ENCODE measurements at places on chromosomes 11 and 22.

GRCh38 chr11:18264035-18264434, 2.0 kb upstream of the SAA1 start:
- no peak for DNase-seq

DNA sequence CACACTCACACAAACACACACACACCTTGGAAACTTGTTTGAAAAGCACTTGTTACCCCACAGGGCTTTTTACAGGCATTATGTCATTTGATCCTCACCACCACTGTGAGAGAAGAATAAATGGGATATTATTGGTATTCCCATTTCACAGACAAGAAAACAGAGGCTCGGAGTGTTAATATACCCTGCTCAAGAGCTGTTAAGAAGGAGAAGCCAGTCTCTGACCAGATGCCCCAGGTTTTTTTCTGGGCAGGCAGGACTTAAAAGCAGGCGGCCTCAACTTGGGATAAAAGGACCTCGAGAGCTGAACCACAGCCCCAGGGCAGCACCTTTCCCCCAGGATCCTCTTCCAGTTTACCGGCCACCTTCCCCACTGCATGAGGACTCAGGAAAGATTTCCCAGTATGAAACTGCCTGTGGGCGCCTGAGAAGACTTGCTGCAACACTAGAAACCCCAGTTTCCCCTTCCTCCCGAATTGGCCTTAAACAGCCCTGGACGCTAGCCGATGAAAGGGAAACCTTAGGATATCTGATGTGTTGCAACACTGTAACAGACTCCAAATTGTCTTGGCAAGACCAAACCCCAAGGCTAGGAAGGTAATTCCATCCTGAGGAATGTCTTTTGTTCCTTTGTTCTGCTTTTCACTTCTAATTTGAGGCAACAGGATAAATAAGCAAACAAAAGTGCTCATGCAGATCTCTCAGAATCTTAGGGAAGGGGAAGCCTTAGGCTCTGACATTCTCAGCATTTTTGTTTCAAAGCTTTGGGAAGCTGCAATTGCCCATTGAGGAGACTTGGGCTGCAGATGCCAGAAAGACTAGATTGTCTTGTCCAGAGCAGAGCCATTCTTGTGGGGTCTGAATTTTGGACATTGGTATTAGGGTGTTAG, 173.5 kb downstream of the TRIM29 start:
- no peak for DNase-seq

DNA sequence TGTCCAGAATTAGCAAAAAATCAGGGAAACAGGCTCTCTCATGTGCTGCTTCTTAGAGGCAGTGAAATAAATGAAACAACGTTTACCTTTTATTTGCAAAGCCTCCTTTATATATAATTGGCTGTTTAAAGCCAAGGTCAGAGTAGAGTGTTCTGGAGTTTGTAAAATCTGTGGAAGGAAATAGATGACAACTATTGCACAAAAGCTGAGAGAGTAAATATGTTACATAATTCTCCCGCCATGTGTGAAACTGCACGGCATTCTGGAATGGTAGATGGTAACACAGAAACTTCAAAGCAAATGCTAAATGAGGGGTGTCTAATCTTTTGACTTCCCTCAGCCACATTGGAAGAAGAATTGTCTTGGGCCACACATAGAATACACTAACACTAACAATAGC, 51.5 kb upstream of the FGF3 start:
- DNase-seq, result no peak

- peak; percentile 3 for DNase-seq
Measured at GRCh38 chr22:17774206-17774925, at the start of gene BID. Gene BID (minus strand): TSS chr22:17774469. CDS start chr22:17750116, 24,353 bp downstream.

DNA sequence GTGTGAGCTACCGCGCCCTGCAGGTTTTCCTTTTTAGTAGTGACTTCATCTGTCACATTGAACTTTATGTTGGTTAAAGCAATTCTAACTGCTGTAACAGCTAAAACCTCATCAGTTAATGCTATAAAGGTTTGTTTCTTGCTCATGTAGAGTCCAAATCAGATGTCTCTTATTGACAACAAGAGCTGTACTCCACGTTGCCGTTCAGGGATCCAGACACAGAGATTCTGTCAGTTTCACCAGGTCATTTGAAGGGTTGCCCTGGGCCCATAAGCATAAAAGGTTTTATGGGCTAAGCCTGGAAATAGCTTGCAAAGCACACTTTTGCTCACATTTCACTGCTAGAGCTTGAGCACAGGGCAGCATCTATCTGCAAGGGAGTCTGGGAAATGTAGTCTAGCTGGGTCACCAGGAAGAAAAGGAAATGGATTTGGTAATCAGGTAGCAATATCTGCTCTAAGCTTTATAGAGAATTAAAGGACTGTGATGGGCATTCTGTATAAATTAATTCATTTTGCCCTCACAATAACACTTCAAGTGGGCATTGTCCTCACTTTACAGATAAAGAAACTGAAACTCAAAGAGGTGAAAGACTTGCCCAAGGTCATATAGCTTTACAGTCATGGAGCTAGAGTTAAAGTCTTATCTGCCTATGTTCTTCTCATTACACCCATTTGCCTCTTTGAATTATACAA, 25.2 kb upstream of the PTPRJ start:
- DNase-seq, result peak; percentile 12

- DNase-seq, result no peak
Measured at GRCh38 chr11:112889446-112889845, 71.8 kb upstream of the NCAM1 start.

- DNase-seq, result no peak
Measured at GRCh38 chr11:60059052-60059451, 2.6 kb downstream of the MS4A3 start.

DNA sequence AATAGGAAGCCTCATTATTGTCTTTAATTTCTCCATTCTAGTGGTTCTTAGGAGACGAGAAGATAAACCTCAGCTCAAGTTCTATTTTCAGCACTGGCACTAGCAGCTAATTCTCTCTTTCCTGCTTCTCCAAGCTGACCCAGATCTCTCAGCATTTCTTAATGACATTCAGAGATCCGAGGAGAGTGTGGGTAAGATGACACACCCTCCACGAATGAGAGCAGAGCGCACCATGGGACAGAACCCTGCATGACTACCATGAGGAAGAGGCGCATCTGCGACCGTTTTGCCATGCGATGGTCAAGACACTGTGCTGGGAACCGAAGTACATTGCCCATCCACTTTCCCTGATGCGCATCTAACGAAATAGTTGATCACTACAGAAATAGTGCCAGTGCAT, 241.8 kb downstream of the LARGE1 start:
- no peak for DNase-seq

GRCh38 chr11:67420646-67421429, 5.4 kb downstream of the CARNS1 start:
- peak; percentile 93 for DNase-seq

- no peak for DNase-seq
Measured at GRCh38 chr22:40347300-40347699, 1.0 kb downstream of the ADSL start.

DNA sequence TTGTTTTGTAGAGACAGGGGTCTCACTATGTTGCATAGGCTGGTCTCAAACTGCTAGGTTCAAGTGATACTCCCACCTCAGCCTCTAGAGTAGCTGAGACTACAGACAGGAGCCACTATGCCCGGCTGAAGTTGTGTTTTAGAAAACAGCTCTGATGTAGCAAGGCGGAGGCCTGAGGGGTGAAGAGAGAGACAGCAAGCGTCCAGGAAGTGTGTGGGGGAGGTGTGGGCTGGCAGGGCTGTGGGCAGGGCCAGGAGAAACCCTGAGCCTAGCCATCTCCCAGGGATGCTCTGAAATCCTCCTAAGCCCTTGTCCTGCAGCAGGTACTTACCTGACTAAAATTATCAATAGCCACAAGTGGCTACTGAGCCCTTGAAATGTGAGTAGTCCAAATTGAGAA, 16.1 kb upstream of the RPS3 start:
- DNase-seq, result no peak

DNA sequence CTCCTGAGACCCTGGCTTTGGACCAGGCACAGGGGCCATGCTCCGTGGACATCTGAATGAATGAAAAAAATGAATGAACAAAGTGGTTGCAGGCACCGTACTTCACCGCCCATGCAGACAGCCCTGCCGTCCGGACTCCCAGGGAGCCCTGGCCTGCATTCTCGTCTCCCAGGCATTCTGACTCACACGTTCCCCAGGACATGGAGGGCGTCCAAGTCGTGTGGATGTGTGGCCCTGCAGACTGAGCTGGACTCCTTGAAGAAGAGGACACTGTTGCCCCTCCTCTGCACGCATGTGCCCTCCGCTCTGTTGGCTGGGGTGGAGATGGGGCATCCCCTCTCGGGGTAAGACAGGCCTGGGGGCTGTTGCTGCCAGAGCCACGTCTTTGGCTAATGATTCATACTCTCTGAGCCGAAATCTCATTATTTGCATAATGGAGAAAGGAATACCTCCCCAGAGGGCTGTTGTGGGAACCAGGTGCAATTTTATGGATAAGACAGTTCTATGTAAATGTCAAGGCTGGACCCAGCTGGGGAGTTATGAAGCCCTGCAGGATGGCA, 49.7 kb downstream of the RTL6 start:
- no peak for DNase-seq

GRCh38 chr11:86559311-86559945, 113.0 kb downstream of the ME3 start:
- no peak for DNase-seq

DNA sequence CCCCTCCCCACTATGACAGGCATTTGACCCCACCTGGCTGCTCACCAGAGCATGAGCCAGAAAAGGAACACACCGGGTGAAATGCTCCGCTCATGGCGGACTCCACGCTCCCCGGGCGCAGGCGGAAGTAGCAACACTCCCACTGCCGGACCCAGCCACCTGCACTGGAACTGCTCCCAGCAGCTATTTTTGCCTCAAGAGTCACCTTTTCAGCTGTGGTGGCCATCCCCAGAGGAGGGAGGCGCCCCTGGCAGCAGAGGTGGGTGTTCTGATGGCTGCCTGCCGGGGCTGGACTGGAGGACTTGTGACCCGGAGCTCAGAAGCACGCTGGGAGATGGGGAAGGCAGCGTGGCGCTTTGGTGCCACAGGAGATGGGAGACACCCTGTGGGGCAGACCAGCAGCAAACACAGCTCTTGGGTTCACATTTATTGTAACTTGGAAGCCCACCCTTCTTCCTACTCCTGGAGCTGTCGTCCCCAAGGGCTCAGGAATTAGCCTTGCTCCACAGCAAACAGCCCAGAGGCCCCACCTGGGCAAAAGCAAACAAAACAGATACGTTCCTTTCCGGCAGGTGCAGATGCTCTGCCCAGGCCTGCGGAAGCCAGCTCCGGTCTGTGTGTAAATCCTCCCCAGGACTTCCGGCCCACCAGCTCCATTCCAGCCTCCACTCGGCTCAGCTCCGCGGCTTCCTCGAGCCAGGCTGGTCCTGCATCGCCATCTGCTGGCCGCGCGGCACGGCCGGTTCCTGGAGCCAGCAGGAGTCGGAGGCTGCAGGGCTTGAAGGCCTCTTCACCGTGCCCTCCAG, 3.7 kb downstream of the RPS19BP1 start:
- peak; percentile 73 for DNase-seq

GRCh38 chr11:48079596-48079995, 99.2 kb downstream of the PTPRJ start:
- no peak for DNase-seq

DNA sequence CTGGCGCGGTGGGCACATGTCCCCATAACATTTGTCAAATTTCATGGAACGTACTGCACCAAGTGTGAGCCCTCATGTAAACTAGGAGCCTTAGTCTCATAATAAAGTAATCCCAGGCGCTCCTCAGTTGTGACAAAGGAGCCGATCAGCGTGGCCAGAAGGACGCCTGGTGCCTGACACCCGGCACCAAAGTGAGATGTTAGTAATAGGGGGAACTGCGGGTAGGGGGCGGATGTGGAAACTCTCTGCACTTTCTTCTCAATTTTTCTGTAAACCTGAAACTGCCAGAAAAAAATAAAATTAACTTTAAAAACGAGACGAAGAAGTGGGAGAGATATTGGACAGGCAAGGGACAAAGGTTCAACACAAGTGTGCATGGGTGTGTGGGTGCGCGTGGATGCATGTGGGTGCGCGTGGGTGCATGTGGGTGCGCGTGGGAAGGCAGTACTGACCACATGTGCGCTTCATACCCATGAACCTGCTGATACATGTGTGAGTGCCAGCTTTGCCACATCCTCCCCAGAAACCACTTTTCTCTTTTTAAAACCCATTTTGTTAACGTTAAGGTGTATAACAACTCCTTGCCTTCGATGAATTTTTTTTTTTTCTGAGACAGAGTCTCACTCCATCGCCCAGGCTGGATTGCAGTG, 55.4 kb upstream of the LINC01488 start:
- no peak for DNase-seq

GRCh38 chr11:126111458-126112116, 48.9 kb upstream of the CDON start:
- no peak for DNase-seq

GRCh38 chr11:124207102-124207792, 24.1 kb downstream of the OR10D3 start:
- DNase-seq, result no peak

DNA sequence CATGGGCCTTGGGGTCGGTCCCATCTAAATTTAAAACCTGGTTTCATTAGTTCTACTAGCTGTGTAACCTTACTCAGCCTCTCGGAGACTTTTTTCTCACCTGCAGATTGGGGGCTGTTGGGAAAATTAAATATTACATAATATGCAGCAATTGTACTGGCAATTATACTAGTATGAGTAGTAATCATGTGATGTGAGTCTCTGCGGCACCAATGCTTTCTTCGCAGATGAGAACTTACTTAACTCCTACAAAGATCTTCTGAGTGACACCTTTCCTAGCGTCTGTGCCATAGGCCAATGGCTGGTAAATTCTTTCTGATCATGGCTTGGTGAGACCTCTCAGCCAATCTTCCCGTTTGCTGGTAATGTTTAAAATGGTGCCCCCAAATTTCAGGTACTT, 391.3 kb downstream of the NXPE2 start:
- DNase-seq, result no peak

DNA sequence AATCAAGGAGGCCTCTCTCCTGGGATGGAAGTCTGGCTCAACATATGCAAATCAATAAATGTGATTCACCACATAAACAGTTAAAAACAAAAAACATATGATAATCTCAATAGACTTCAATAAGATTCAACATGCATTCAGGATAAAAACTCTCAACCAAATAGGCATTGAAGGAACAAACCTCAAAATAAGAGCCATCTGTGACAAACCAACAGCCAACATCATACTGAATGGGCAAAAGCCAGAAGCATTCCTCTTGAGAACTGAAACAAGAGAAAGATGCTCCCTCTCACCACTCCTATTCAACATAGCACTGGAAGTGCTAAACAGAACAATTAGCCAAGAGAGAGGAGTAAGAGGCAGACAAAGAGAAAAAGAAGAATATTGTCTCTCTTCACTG, 54.0 kb upstream of the SEZ6L start:
- no peak for DNase-seq

Data from NCI-H2227 treated with DMSO at 0.1 percent for 48 hours (cell line).